ENCODE measurements at places on chromosomes 1 and 21.

GRCh38 chr1:183293241-183293640 lies 107.2 kb downstream of the LAMC2 start:
- no peak for DNase-seq

DNA sequence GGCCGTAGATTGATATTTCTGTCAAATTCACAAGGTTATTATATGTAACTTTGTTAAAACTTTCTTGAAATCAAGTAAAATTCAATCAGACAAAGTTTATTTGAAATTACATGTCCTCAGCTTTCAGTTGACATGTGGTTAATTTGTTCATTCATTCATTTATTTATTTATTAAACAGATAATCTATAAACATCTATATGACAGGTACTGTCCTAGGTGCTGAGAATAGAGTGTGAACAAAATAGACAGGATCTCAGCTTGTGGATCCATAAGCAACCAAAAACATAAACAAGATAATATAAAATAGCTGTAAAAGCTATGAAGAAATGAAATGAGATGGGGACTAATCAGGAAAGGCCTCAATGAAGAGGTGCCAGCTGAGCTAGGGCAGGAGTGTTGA lies 72.0 kb downstream of the LRRC8D start:
- DNase-seq, result no peak

DNA sequence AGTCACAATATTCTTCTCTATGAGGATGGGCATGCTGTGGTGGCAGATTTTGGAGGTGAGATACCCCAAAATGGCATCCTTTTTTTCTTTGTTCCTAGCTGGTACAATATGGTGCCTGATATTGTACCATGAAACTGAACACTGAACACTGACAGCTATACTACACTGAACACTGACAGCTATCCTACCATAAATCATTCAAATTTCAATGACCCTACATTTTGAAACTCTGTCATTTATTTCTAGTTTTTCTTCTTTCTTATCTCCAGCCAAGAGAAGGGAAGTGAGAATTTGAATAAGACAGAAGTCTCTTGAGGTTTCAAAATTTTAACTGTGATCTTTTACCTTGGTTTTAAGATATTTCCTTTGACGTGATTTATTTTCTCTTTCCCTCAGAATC lies 76.3 kb downstream of the LRRC53 start:
- no peak for DNase-seq

- no peak for DNase-seq
Measured at GRCh38 chr1:224781800-224782199, 147.7 kb upstream of the DNAH14 start.

DNA sequence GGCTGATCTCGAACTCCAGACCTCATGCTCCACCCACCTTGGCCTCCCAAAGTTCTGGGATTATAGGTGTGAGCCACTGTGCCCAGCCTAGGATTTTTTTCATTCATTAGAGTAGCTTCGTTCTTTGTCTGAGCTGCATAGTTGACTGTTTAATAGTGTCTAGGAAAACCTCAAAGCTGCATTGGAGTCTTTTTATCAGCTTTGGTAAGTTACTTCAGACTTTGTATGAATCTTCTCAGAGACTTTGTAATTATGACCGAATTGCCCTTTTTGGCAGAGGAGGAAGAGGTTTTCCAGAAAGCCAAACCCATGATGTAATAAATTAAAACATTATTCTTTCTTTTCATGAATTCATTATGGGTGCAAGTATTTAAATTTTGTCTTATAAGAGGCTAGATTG lies 5.1 kb downstream of the DNAJB4 start:
- DNase-seq, result no peak

- no peak for DNase-seq
Measured at GRCh38 chr1:26038477-26038876, 7.4 kb downstream of the SLC30A2 start.

- no peak for DNase-seq
Measured at GRCh38 chr1:26907071-26907917, 6.5 kb downstream of the NR0B2 start.

DNA sequence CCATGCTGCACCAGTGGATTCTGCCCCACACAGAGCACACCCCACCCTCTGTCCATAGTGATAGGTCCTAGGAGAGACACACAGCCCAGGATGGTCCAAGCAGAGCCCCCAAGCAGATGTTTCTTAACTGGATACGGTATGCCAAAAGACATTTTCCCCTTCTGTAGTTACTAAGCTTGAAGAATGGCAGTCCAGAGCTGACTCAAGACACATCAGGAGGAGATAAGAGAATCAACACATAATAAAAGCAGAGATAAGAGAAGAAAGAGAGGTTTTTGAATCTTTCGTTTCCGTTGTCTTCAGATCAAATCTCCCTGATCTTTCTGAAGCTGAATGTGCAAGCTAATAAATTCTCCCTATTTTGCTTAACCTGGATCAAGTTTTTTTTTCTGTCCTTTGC lies 21.8 kb upstream of the CASQ2 start:
- no peak for DNase-seq

All from DMS79 treated with DMSO at 0.1 percent for 48 hours (cell line).